ENCODE measurements at places on chromosomes 5 and 9.
A peak's percentile ranks its signal among the peaks of the same experiment; 100 is the strongest.

GRCh38 chr5:160651692-160652645 lies 200.0 kb downstream of the ATP10B start:
- DNase-seq = no peak

- DNase-seq = no peak
Measured at GRCh38 chr9:101132801-101133200, 104.3 kb downstream of the PLPPR1 start.

DNA sequence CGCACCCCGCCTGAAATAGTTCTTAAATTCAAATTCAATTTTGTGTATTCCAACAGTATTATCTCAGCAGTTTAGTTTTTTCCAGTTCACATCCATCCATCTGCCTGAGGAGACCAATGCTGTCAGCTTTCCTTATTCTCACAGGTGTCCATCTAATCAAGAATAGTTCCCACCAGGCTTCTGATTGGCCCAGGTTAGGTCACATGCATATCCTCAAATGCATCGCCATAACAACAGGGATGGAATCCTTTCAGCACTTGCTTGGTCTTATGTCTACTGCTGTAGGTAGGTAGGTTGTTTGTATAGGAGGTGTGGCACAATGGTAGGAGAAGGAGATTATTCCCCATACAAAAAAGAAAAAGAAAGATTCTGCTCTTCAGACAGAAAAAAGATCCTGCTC lies 91.2 kb downstream of the UBE2R2 start:
- no peak for DNase-seq

GRCh38 chr5:137218896-137219295 lies 280.2 kb downstream of the SPOCK1 start:
- no peak for DNase-seq

- no peak for DNase-seq
Measured at GRCh38 chr5:118195211-118195610, 793.1 kb downstream of the DTWD2 start.

GRCh38 chr9:133659516-133659915 lies 23.4 kb downstream of the DBH start:
- DNase-seq = no peak

- DNase-seq = no peak
Measured at GRCh38 chr5:52825826-52826225, 38.1 kb downstream of the ITGA1 start.

GRCh38 chr9:13127131-13127530 lies 152.4 kb downstream of the MPDZ start:
- no peak for DNase-seq

- no peak for DNase-seq
Measured at GRCh38 chr9:130265431-130266235, at the start of gene HMCN2. Gene HMCN2, plus strand, starts transcription at chr9:130265760. Its CDS starts 119 bp downstream, at chr9:130265879.

GRCh38 chr5:21688655-21689054 lies 1164.5 kb downstream of the CDH12 start:
- no peak for DNase-seq

GRCh38 chr9:89600831-89601230 lies 4.0 kb upstream of the GADD45G start:
- no peak for DNase-seq

- DNase-seq = no peak
Measured at GRCh38 chr5:91331705-91332104, 51.4 kb downstream of the ARRDC3 start.

- DNase-seq = no peak
Measured at GRCh38 chr5:9149988-9150387, 395.9 kb downstream of the SEMA5A start.

- no peak for DNase-seq
Measured at GRCh38 chr9:128151309-128152132, 2.3 kb downstream of the LCN2 start.

GRCh38 chr5:33300209-33300742 lies 140.5 kb upstream of the TARS1 start:
- DNase-seq = no peak

DNA sequence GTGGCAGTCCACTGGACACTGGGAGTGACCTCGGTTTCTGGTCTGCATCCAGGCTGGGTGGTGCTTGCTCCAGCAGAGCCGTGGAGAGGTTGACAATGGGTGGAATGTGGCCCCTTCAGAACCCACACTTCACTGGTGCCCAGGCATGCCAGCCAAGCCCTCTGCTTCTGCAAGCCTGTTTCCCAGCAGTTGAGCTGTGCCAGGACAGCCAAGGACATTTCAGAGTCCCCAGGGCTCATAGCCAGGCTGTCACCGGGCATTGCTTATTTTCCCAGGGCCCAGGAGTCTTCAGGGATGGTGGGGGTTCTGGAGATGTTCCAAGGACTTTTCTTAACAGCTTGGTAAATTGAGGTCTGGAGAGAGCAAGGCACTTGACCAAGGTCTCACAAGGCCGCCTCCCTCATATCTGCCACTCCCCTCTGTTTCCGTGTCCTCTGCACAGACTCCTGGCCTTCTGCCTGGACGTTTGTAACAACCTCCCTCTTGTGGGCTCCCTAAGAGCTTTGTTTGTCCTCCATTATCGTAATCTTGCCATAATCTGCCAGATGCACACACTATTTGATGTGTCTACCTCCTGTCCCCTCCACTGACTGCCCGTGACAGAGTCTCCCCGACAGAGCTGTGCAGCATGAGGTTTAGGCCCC lies 3.8 kb upstream of the NDST1 start:
- no peak for DNase-seq

GRCh38 chr9:34502471-34502870 lies 20.3 kb downstream of the ENHO start:
- no peak for DNase-seq

DNA sequence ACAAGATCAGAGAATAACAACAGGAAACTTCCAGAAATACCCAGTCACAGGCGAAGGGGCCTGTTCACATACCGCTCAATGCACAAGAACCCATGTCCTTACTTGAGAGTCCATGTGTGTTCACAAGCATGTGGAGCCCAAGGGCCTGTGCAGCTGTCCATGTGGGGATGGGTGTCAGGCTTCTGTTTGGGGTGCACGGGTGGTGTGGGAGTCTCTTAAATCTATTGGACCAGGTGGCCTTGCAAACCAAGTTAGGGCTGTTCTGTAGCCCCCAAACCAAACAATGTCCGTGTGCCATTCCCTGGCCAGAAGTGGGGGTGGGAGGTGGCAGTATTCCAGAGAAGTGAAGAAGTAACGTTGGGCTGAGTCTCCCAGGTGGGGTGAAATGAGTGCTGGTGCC lies 222.3 kb downstream of the PBX3 start:
- DNase-seq = no peak

- no peak for DNase-seq
Measured at GRCh38 chr5:30438785-30439184, 754.7 kb upstream of the CDH6 start.

DNA sequence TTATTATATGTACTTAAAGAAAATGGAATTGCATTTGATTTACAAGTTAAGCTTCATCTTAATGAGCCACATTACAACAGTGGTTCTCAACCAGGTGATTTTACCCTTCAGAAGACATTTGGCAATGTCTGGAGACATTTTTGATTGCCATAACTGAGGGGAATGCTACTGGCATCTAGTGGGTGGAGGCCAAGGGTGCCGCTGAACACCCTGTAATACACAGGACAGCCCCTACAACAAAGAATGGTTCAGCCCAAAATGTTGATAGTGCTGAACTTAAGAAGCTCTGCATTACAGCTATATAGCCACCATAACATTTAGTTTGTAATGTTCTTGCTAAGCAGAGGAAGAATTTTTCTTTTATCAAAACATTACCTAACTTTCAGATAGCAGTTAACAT lies 103.1 kb downstream of the PAM start:
- no peak for DNase-seq

- no peak for DNase-seq
Measured at GRCh38 chr9:130670644-130671043, 6.2 kb downstream of the PRDM12 start.

DNA sequence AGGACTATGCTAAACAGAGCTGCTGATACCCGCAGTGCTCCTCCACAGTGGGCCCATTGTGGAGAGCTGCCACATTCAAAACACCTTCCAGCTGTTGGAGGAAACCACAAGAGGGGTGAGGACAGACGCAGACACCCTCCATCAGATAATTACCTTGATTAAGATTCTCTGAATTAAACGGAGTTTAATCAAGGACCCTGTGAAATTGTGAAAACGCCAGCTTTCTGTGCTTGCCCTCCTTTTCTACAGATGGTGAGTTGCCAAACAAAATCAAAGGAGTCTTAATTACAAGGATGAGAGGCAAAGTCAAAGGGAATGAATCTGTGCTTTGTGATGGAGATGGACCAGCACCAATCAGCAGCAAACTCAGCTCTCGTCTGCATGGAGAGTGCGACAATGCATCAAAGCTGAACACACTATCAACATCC lies 596.1 kb downstream of the ELAVL2 start:
- DNase-seq = no peak

- peak; percentile 40 for DNase-seq
Measured at GRCh38 chr9:75147638-75148037, 59.3 kb downstream of the OSTF1 start.

DNA sequence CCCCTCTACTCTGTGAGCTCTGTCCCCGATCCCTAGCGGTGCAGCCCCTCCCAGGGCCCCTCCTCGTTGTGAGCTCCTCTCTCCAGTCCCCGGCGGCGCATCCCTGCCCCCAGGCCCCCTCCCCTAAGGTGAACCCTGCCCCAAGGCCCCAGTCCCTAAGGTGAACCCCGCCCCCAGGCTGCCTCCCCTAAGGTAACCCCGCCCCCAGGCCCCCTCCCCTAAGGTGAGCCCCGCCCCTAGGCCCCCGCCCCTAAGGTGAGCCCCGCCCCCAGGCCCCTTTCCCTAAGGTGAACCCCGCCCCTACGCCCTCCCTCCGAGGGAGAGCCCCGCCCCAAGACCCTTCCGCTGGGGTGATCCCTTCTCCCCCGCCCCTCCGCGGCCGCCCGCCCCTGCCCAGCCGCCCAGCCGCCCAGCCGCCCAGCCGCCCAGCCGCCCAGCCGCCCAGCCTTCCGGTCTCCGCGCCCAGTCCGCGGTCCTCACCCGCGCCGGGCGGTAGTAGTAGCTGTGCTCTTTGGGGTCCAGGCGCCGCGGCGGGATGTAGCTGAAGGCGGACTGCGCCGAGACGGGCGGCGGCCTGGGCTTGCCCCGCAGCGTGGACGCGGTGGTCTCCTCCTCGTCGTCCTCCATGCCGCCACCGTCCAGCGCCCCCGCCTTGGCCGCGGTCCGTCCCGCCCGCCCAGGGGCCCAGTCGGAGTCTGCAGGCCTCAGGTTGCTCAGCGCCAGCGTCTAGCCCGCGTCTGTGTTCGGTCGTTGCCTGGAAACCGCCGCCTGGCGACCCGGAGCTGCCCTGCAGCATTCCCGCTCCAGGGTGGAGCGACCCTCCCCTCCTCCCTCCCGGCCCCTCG lies at the start of gene CFAP90:
Gene CFAP90, minus strand, starts transcription at position 739 of the 845 bp plus-strand sequence. Its CDS starts 112 bp downstream, at position 627.
- peak; percentile 47 for DNase-seq

DNA sequence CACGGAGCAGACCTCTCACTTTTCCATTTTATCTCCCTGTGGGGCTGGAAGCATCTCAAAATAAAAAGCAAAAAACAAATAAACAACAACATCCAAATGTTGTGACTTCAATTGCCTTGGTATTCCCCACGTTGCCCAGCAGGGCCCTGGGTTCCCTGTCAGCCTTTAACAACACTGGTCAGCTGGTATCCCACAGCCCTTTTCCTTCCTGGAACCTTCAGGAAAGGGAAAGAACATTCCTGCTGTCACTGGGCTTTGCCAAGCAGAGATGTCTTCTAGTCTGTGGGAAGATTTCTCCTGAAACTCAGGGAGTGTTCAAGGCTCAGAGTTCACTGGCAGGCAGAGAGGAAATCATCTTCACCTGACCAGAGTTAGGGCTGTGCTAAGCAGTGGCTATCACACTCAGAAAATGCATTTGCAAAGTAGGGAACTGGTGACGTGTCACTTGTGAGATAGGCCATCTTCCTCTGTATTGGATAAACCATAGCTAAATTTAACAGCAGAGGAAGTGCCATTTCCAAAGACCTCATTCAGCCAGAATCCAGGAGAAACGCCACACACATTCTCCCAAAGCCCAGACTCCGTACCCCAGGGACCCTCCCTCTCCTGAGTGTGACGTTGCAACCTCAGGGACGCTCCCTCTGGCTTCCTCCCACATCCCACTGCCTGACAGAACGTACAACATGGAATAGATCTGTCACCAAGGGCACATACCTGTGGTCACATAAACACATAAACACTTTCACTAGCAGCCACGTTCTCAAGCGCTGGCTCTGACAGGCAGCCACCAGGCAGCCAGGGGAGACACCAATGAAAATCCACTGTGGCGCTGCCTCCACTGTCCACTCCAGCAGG lies 274.0 kb upstream of the DAPK1 start:
- DNase-seq = no peak

DNA sequence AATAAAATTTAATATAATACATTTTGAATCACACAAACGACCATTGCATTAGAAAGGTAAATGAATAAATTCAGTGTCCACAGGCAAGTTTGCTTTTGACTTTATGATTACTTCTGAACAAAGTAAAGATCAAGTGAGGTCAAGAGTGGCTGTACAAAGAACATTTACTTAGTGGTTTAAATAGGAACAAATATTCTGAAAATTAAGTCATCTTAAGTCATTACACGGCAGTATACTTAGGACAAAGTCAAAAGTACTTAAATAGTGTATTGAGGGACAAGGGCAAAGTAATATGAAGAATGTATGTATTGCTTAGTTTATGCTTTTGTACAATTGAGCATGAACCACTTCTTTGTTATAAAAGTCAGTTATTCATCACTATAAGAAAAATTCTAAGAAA lies 1511.2 kb upstream of the CDH9 start:
- no peak for DNase-seq

DNA sequence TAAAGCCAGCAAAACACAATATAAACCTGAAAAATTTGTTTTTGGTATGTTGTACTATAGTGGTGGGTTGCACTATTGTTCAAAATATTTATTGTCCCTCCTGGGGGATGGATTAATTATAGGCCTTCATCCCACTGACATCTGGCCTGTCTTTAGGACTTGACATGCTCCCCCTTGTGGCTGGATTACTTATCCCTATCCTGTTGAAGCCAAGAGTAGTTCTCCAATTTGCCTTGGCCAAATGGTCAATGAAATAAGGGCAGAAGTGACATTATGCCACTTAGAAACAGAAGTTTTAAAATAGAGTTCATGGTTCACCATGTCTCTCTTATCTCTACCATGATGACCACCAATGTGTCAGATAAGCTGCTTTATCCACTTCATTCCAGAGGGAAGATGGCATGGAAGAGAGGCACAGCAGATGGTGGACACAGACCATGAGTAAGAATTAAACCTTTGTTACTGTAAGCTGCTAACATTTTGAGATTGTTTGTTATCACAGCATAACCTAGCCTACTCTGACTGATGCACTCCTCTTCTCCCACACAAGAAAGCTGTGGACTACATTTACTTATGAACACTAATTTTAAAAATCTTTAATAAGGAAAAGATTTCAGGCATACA lies 29.2 kb upstream of the ARHGEF28 start:
- no peak for DNase-seq

GRCh38 chr5:154331232-154331631 lies 114.6 kb upstream of the SAP30L start:
- DNase-seq = no peak

DNA sequence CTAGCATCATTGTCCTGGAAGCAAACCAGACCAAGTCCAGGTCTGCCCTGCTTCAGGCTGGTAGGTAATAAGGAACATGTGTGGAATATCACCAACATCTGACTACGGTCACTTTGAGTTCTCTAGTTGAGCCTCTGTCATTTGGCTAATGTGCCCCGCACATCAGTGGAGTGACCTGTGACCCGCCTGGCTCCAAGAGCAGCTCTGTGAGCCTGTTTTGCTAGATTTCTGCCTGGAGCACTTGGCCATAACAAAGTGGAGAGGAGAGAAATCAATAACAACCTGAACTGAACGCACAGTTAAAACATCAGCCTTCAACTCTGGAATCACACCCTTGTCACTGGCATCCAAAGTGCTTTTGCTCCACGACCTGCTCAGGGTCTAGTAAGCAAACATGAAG lies 115.7 kb downstream of the PPP2R2B start:
- no peak for DNase-seq
